ENCODE measurements at places on chromosomes 7 and 10.

- no peak for DNase-seq
Observed at GRCh38 chr7:115526278-115526677, 504.3 kb downstream of the TFEC start.

DNA sequence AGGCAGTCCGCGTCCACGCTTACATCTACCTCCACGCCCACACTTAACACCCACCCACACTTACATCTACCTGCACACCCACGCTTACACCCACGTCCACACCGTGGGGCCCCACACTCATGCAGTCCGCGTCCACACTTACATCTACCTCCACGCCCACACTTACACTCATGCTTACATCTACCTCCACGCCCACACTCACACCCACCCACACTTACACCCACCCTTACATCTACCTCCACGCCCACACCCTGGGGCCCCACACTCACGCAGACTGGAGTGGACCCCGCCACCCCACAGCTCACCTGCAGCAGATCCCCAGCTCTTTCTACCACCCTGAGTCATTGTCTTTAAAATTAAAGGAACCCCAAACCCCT, 32.4 kb upstream of the PWWP2B start:
- no peak for DNase-seq

DNA sequence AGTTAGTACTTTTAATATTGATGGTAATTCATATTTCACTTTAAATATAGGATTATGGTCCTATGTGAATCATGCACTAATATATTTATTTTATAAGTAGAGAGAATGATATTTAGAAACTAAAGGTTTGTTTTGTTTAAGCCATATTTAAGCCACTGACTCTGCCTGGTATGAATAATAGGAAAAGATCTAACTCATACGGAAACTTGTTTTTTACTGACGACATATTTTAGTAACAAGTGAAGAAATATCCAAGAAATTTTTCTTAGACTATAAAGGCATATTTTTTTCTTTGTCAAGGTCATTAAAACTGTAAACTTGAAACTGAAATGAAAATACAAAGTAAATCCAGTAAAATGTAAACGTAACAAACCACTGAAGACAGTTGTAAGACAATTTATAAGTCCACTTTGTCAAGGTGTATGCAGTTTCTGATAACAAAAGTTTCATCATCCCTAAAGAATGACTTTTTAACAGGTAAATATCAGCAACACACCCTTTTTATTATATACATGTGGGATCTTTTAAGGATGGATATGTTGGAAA, 147.1 kb downstream of the PHF14 start:
- DNase-seq = no peak

DNA sequence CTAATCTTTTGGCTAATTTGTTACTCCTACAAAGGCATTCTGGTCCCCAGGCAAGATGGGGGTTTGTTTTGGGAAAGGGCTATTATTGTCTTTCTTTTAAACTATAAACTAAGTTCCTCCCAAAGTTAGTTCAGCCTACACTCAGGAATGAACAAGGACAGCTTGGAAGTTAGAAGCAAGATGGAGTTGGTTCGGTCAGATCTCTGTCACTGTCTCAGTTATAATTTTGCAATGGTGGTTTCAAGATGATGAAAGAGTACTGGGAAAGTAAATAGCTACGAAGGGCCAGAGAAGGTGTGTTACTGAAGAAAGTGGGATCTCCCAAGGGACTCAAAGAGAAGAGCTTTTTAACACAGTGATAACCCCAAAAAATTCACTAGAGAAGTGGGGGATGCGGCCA, 10.3 kb upstream of the MYO1G start:
- no peak for DNase-seq

DNA sequence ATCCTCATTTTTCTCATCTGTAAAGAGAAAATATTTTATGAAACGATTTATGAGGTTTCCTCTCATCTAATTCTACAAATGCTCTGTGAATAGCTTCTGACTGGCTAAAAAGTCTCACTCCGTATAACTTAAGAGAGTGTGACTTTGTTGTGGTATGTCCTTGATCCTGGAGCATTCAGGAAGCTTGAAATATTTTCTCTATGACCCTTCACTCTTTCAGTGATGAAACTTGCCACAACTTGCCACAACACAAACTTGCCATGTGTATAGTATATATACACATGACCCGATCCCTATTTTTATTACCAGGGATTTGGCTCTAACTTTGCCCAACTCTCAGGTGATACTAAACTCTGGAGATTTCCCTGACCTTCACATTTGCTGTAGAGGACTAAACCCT, 74.1 kb downstream of the TES start:
- DNase-seq = no peak

DNA sequence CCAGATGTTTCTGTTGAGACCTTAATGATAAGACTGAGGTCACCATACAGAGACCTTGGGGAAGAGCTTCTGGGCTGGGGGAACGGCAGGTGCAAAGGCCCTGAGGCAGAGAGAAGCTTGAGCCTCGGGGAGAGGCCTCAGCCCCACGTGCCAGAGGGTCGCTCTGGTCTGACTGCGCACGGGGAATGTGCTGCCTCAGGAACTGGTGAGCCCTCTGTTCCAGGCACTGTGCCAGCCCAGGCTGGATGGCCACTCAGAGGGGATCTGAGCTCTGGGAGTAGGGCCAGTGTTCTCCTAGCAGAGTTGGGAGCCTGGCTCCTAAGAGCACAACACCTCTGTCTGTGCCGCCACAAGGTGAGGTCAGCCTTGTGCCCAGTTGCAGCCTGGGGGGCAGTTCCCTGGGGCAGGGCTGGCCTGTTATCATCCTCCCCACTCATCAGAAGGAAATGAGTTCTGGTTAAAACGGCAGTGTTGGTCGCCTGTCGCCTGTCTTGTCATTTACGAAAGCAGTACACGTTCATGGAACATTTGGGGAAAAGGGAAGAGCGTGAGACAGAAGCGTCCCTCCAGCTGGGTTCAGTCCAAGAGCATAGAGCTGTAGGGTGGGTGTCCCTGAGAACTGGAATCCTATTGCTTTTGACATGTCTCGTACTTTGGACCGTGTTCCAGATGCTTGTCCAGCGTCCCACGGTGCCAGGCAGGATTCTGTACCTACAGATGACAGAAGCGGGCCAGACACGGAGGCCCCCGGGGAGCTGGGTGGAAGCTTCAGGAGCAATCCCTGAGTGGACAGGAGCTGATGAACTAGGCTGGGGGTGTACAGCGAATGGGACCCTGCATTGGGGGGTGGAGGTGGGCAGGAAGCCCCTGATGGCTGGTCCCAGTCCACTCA, 4.3 kb downstream of the TTYH3 start:
- no peak for DNase-seq

DNA sequence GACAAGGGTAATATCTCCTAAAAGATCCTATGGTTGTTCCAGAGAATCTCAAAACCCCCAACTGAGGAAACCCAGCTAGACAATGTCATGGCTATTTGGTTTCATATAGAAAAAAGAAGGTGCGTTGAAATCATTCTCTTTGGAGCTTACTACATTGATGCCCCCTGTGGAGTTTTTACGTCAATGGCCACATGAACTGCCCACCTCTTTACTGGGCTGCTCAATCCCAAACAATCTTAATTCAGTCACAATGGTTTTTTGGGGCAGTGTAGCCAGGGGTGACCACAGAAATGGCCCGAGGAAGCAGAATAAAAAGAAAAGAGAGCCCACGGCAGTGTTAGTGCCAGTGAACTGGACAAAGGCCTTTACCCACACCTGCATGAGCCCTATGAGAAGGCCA, 7.8 kb downstream of the RBP4 start:
- no peak for DNase-seq
